ENCODE measurements at places on chromosomes 1 and 21.

DNA sequence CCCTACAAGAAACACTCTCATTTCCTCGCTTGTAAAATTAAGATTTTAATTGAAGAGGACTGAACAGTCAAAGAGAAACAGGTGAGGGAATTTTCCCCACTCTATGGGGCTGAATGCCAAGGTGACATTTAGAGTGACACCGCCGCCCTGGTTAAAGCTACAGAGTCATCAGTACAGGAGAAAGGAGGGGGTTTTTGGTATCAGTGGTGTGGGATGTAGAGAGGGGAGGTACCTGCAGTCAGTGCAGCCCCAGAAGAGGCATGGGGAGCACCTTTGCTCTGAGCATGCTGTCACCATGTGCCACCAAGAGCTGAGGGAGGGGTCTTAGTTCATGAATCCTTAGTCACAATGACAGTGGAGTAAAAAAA is 2.8 kb downstream of the DIRAS3 start:
- DNase-seq, result no peak

GRCh38 chr1:94725566-94725965 is 94.6 kb upstream of the SLC44A3 start:
- peak; percentile 75 for DNase-seq

DNA sequence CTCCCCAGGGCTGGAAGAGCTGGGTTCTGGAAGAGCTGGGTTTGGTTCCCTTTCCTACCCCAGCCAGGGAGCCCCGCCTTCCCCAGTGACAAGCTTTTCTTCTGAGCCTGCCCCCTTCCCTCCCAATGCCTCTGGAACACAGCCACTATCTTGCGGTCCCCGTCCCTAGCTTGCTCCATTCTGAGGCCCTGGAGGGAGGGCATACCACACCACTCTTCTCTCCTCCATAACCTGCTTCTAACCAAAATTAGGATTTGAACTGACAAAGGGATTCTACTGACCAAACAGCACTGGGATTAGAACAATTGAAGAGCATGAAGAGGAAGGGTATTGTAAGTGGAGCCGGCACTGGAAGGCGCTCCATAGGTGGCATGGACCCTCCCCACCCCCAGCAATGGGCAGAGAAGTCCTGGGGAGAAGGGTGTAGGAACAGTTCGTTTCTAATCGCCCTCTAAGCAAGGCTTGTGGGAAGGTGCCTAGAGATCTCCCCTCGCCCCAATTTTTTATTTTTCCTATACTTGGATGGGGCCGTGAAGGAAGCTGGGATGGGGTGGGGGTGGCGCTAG is 690 bp downstream of the C1orf216 start:
- DNase-seq, result peak; percentile 84

- no peak for DNase-seq
Measured at GRCh38 chr21:25999921-26000582, 170.5 kb downstream of the APP start.

Data from mesenchymal stem cell (in vitro differentiated cells and primary cell).